ENCODE measurements at places on chromosomes 7 and 10. TPM values are rescaled to one million over a fixed set of nuclear protein-coding genes. Genes with fewer than 3 reads are reported as not detected.

GRCh38 chr7:20310301-20310700, 20.4 kb upstream of the ITGB8 start:
- DNase-seq, result no peak

- peak; percentile 97 for DNase-seq
Observed at GRCh38 chr10:78029269-78030226, at the start of gene POLR3A. Gene POLR3A (minus strand): TSS chr10:78029515. CDS start chr10:78029407, 108 bp downstream.

- DNase-seq, result no peak
Observed at GRCh38 chr10:123354521-123354920, 200.3 kb downstream of the BUB3 start.

Gene THSD7A
- 51.9 TPM for polyA plus RNA-seq

GRCh38 chr10:30639946-30640786, 10.6 kb upstream of the LYZL2 start:
- DNase-seq, result peak; percentile 71

DNA sequence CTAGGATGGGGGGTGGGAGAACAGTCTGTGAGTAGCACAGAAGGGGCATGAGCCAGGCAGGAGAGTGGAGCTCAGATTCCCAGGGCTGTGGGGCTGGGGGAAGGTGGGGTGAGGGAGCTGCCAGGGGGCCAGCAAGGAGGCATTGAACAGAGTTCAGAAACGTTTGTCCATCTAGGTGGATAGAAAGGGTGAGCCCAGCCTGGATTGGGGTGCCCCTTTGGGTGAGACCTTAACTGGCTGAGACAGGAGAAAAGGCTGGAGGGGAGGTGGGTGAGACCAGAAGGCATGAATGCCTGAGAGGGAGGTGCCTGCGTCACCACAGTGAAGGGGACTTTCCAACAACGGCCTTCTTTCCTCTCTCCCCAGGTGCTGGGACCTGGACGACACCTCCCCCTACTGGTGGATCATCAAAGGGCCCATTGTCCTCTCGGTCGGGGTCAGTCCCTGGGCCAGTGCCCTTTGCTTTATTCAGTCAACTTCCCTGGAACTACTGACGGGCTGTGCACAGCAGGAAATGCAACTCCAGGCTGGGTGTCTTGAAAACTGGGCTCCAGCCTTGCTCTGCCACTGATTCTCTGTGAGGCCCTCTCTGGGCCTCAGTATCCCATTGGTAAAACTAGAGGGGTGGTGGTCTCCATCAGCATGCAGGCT, 11.0 kb downstream of the GHRHR start:
- DNase-seq, result peak; percentile 41

GRCh38 chr10:110643035-110643652, 992 bp upstream of the RBM20 start:
- peak; percentile 31 for DNase-seq

- no peak for DNase-seq
Observed at GRCh38 chr10:21673668-21674067, 139.6 kb downstream of the MLLT10 start.

DNA sequence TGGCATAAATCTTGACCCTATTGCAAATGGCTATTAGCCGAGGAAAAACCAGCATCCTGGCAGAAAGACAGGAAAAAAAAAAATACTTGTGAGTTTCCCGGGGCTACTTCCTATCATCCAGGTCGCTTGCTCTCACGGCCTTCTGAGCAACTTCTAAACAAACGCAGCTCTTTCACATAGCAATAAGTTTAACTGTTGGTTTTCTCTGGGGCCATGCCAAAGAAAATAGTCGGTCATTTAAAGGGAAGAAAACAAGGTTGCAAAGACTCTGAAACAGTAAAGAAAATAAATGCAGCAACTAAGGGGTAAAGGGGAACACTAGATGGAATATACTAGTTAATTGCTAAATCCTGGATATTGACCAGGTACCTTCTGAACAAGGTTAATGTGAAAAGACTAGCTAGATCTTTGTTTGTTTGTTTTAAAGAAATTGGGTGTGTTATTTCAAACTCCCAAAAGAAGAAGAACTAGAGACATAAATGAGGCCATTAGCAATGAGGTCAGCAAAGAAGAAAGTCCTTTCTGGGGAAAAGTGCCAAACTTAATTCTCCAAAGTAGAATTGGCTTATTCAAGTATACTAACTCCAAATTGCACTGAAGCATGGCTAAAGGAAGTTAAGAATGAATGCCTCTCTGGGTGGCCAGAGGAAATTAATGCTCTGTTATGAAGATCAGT, 54.2 kb downstream of the SLC39A12 start:
- DNase-seq, result peak; percentile 77

Gene SFRP4
- polyA plus RNA-seq, result 2.4 TPM
